AG20443 (cell line): ENCODE measurements at places on chromosomes 3 and 15.
A peak's percentile ranks its signal among the peaks of the same experiment; 100 is the strongest.

DNA sequence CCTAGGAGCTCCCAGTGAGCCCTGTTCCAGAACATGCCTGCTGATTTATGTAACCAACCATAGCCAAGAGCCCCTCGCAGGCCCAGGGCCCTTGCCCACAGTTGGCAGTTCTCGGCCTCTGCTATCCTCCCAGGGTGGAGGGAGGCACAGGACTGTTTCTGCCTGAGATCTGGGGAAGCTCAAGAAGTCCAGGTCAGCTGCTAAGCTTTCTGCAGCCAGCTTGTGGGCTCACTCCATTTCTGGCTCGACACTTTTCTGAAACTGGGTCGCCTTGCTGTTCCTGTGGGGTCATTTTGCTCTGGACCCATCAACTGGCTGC, 72.5 kb upstream of the HERC1 start:
- no peak for DNase-seq

DNA sequence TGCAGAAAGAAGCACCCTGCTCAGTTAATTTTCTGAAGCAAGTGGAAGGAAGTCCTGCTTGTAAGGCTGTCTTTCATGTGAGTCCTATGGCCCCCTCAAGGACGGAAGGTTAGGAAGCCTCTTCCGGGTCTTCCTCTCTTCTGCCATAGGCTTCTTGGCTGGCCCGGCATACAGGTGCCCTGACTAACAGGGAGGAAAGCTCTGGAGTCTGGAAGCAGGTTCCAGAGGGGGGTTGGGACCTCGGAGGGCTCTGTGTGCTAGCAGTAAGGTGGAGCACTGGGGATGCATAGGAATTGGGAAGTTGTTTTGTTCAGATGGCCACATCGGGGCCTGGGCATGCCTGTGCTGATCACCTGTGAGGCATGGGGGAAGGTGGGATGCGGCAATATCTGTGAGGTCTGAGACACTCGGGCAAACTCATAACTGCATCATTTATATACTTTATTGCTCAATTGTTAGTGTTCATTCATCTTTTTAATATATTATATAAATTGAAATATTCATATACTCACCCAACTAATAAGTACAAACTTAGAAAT, 49.6 kb downstream of the TRAK1 start:
- DNase-seq, result no peak

DNA sequence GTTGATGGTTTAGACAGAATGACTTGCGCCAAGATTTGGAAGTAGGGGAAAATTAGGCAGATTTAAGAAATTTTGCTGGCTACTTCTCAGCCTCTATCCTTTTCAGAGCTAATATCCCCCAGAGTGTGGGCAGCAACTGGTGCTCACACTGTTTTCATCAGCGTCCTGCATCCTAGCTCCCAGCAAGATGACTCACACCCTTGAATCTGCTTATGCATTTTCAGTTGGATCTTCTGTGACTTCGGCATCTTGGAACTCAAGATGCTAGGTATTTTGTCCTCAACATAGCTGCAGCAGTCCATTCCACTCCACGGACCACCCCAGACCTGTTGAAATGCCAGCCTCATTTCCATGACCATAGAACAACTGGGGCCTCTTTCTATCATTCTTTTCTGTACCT, 336.1 kb upstream of the NR2F2 start:
- DNase-seq, result peak; percentile 32

DNA sequence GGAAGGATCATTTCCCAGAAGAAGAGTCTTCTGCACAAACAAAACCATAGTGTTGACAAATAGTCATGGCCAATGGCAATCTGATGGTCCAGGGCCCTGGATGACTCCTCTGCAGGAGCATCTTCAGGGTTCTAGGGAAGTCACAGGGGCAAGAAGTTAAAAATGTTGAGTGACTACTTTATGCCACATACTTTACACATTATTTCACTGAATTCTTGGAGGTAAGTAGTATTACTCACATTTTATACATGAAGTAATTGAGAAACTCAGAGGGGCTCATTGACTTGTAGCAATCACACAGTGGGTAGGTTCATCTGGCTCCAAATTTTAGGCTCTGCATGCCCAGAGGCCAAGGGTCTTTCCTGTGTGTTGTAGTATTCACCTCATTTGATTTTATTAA, 430.2 kb upstream of the MCTP2 start:
- DNase-seq, result no peak

GRCh38 chr15:70189826-70190695, 92.3 kb upstream of the TLE3 start:
- no peak for DNase-seq

- peak; percentile 90 for DNase-seq
These were observed 179.8 kb downstream of the THSD4 start for GRCh38 chr15:71294911-71295602.

GRCh38 chr15:58273104-58273503, 134.9 kb downstream of the AQP9 start:
- DNase-seq, result no peak

DNA sequence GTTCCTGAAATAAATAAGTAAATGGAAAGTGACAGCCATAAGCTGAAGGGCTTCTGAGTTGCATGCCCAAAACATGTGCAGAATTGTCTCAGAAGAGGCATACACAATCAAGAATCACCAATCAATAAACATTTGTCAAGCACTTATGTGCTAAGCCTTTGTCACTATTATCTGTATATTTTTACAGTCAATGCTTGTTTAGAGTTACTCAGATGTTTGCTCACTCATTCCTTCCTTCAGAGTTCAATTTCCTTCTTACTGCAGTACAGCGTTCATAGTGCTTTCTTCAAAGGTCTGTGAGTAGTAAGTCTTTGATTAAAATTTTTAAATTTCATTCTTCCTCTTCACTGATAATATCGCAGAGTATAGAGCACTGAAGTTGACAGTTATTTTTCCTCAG, 17.2 kb downstream of the FOXL2NB start:
- DNase-seq, result no peak

DNA sequence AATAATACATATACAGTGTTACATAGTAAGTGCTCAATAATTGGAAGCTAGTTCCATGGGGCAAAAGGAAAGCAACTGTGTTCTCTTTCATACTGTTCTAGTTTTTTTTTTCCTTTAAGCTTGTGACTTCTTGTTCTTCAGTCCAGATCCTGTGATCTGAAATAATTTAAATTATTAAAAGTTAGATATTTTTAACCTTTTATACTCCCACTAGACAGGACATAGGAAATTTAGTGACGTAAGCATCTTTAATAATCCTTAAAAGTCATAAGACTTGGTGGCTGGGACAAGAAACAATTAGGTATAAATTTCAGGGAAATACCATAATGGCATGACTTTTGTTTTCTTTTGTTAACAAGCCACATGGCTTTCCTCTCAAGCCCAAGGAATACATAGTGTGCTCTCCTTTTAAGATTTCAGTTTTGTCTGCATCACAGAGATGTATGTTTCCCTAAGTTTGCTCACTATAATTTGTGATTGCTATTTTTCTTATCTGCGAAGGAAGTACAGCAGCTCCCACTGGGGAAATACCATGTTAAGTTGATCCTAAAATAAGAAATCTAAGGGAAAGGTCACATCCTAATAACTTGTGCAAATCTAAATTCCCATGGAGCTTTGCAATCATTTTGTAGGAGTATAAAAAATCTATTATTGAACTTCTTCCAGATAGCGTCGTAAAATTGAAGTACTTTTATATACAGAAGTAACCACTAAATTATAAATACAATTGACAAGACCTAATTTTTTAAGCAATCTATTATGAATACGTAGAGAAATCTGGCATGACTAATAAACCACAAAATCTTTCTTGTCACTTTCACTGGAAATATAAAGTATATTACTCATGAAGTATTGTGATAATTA, 30.1 kb downstream of the PPARG start:
- no peak for DNase-seq

GRCh38 chr3:182490596-182491491, 302.5 kb upstream of the ATP11B start:
- no peak for DNase-seq

DNA sequence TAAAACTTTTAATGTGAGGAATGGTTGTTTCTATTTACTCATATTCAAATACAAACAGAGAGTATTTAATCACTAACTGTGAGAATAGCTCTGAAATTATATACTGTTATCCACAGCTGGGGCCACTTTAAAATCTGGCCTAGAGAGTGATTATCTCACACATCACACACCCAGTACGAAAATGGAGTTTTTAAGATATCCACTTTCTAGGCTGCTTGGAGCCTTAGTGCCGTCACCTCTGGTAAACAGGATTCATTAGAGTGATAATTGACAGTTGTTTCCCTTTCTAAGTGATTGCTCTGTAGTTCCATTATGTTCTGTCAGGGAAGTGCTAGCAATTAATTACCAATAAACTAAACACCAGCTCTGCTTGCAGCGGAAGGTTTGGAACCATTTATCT, 942.4 kb downstream of the FHIT start:
- no peak for DNase-seq

DNA sequence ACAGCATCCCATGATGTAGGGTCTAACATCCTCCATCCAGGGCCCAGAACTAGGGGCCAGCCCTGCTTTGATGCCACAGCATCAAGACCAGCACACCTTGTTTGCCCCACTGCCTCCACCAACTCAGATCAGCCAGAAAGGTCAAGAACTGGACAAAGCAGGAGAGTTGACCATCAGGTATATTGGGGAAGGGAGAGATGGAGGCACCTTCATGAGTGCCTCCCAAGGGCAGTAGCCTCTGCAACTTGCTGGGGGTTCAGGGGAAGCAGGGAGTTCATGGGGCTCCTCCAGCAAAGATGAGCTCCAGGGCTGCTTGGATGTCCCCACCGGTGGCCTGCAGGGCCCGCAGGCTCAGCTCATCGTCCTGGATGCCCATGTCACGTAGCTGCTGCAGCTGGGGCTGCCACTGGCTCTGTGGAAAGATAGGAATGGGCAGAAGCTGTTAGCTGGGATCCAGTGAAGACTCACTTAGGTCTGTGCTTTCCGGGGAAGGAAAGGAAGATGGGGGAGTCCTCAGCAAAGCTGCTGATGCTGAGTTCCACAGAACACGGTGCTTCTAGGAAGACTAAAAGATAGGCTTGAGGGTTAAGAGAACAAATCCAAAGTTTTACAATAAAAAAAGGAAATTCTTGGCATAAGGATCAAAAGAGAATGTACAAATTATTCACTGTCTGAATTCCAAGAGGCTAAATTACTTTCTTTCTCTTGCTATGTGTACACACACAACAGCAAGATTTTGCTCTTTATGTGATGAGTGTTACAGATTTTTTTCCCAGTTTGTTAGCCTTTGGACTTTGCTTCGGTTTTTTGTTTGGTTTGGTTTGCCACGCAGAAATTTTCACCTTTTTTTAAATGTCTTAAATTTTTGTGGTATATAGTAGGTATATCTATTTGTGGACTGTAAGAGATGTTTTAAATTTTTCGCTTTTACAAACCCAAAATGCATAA, 12.3 kb upstream of the SEMA7A start:
- DNase-seq, result no peak

- no peak for DNase-seq
These were observed 4.8 kb downstream of the SRGAP3 start for GRCh38 chr3:9244495-9245183.

DNA sequence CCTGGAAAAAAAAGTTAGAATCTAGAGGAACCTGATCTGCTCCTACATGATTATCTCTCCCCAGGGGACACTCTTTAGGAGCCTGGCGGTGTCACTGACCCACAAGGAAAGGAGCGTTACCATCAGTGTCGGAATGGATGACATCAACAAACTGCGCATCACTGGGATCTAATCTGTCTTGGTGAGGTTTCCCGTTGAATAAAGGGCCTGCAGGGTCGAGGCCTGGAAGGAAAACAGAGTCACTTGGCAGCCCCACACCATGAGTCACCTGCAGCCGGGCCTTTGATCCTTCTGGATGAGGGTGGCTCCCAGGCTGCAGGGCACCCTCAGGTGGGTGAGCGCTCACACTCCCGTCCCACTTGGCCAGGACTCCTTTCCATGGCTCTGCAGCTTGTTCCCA, 25.0 kb downstream of the LIPH start:
- no peak for DNase-seq

DNA sequence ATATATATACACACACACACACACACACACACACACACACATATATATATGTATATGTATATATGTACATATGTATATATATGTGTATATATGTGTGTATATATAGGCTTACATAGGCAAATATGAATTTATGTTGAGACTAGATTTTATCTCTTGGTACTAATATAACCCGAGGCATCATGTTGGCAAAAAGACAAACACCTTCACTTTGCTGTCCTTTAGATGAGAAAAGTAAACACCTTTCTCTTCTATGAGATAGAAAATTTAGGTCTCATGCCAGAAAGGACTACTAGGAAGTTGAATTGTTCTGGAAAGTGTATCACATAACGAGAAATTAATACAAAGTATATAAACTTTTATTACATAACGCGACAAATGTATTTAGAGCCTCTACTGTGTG, 19.6 kb upstream of the LEO1 start:
- no peak for DNase-seq
